ENCODE measurements at places on chromosomes 5 and 9.

DNA sequence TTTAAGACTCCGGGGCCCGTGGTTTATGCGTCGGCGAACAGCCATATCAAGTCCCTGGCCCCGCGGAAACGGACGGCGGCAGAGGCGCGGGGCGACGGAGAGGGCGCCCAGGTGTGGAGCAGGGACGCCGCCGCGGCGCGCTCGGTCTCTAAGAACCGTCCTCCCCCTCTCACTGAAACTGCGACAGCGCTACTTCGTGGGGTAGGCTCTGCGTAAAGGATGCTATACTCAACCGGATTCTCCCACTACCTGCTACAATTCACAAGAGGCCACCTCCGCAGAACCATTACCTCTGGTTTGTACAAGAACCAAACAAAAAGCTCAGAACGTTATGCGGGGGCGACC is 404 bp downstream of the MRNIP start:
- DNase-seq, result peak; percentile 70

DNA sequence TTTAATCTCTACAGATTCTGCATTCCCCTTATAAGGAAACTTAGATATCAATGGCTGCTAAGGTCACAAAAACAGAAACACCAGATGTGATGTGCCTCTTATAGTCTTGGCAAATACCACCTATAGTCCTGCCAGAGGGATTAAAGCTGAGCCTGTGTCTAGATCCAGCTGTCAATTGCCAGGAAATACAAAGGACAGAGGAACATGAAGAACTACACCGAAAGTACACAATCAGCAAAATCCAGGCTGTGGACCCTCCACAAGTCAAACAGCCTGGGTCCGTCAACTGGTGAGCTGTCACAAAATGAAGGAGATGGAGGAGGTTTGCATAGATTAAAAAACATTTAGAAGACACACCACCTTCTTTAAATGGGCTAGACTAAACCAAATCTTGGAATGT is 85.4 kb downstream of the KLF4 start:
- no peak for DNase-seq

DNA sequence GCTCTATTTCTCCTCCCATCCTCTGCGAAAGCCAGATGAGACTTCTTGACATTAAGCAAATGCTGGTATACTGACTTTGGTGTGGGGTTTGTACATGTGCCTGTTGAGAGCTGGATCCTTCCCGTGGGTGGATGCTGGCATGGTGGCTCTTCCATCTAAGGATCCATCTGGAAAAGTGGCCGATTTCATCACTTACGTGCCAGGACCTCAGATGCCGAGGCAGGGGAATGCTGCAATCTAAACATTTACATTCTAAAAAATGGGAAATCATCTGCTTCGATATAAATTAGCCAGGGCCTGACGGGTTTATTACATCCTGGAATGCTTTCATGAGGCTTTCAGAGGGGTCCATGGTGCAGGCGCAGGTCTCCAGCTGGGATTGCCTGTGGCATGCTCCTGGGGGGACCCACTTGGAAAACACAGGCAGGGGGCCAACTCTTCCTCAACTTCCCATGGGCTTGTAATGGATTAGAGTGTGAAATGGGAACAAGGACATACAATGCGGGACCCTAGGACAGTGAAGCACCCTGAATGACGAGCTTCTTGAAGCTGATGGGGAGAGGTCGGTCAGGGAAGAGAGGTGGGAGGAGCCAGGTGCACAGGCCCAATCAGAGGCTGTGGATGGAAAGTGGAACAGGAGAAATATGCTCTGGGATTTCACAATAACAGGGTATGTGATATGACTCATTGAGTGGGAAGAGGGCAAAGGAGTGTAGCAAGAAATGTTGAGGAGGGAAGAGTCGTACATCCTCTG is 105.5 kb upstream of the PITX1 start:
- DNase-seq, result peak; percentile 97

GRCh38 chr5:93580927-93581445 is at the start of gene NR2F1-AS1:
TSS of gene NR2F1-AS1 (minus strand) at chr5:93581219.
- peak; percentile 15 for DNase-seq

- DNase-seq, result no peak
Measured at GRCh38 chr5:167802755-167803431, 488.6 kb upstream of the WWC1 start.

- DNase-seq, result no peak
Measured at GRCh38 chr5:62653001-62653863, 74.6 kb downstream of the LRRC70 start.

DNA sequence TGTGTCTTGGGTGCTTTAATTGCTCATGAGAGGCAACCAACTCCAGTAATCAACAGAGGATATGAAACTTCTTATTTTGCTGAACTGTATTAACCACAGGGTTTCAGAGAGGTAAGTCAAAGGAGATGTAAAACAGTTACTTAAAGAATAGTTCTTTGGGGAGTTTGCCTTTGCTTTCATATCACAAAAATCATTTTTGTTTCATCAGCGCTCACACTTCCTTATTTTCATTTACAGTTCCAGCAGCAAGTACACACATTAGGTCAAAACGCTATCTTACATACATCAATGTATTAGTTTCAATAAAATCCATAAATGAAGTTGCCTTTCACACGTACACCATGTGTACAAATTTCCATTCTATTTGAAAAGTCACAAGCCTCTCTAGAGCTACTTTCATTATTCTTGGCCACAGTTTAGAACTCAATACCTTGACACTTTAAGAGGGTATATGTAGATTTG is 50.1 kb downstream of the ST8SIA4 start:
- no peak for DNase-seq

GRCh38 chr9:35609001-35609819 is 4.1 kb downstream of the TESK1 start:
- no peak for DNase-seq

DNA sequence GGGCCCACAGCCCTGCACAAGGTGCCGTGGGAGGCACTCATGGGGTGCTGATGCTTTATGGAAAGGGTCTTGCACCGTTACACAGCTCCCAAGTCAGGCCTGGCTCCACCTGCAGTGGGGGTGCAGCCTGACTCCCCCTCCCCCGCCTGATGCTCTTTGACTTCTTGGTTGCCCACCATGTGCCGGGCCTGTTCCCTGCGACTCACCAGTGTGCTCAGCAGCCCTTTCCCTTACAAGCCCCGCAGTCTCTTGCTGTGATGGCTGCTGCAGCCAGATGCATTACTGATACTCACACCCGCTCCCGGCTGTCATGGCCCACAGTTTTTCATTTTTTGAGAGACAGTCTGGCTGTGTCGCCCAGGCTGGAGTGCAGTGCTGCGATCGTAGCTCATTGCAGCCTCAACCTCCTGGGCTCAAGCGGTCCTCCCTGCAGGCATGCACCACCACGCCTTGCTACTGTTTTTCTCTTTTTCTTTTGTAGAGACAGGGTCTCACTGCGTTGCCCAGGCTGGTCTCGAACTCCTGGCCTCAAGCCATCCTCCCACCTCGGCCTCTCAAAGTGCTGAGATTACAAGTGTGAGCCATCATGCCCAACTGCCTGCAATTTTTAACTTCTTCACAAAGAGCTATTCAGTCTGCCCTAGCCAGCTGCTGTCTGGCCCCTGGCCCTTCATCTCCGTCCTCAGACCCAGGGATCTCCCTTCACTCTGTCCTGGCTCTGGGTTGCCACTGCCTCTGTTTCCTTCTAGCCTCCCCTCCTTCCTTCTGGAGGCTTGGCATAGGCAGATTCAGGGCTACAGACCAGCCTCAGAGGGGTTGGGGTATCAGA is 109.5 kb downstream of the RXRA start:
- DNase-seq, result no peak

DNA sequence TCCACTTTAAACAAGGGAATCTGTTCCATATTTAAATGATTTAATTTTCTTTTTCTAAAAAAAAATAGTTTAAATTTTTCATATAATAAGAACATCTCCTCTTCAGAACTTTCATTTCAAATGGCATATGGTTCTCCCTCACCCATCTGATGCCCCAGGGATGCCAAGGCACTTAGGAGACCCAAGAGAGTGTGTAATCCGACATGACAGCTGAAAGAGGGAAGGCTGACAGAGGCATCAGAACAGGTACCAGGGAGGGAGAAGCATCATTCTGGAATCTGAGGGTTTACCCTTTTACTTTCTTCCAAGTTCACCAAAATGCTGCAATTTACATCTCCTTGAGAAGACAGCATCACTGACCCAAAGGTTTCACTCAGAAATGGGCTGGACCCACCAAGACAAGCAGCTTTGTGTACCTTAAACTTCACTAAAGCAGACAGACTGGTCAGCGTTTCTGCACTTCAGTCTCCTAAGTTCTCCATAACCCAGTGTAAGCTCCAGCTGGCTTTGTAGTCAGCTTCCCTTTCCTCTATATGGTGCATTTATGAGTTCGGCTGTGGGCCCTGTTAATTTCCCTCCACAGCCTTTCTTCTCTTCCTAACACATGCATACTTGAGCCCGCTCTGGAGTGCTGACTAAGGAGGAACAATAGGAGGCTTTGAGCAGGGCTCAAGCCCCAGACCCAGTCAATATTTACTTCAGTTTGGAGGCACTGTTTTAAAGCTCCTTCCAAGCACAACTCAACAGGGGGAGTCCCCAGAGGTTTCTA is 17.7 kb downstream of the EFNA5 start:
- no peak for DNase-seq

DNA sequence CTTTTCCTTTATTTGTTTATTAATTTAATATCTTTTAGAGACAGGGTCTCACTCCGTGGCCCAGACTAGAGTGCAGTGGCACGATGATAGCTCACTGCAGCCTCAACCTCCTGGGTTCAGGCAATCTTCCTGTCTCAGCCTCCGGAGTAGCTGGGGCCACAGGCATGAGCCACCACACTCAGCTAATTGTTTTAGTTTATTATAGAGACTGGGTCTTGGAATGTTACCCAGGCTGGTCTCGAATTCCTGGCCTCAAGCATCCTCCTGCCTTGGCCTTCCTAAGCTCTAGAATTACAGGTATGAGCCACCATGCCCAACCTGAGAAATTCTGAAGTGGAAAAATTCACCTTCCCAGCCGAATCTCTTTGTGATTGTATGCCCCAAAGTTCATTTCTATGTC is 139.4 kb upstream of the SLC12A2 start:
- DNase-seq, result no peak

DNA sequence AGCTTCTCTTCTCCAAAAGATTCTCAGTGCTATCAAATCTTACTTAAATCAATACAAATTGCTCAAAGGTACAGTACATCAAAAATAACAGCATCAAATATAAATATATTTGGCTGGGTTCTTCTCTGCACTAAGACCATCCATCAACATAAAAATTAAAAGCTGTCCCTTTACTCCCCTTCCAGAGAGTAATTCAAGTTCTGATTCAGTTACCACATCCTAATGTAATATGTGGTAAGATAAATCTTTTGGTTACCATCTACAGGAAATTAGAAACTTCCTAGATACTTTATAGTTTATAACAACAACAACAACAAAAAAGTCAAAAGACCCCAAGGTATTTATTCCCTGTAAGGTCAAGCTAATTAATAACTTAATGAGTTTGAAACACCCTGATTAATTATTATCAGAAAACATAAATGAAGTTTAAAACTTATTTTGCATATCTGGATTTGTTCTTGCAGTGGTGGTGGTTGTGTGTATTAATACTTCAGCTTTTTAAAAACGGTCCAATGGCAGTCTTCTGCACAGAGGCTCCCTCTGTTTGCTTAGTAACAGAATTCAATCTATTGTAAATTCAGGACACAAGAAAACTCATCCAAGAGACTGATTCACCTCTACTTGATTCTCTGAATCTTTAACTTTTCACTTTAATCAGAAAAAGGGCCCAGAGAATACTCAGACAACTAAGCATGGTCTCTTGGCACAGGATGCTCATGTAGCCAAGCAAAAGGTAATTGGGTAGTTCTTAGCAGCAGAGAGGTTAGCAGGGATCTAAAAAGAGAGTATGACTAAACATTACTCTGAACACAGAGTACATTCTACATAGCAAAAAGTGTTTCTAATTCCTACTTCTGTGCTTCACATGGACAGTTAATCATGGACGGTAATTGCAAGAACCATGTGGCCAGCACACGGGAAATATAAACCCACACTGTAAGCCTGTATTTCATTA is 20.1 kb downstream of the DIAPH1 start:
- DNase-seq, result no peak

GRCh38 chr5:58077416-58077815 is 382.5 kb downstream of the PLK2 start:
- no peak for DNase-seq
